ENCODE measurements at places on chromosomes 3 and 15. TPM values are rescaled to one million over a fixed set of nuclear protein-coding genes. Genes with fewer than 3 reads are reported as not detected.

AP3B2 gene
- 0.82 TPM for total RNA-seq

GOLGA8T gene
- not detected for total RNA-seq

HDGFL3 gene
- 27.1 TPM for total RNA-seq

GPR15 gene
- not detected for total RNA-seq

CORO2B gene
- 9.2 TPM for total RNA-seq

NEK10 gene
- total RNA-seq = 1.4 TPM

MRAS gene
- 163 TPM for total RNA-seq

CLDN16 gene
- not detected for total RNA-seq

MGLL gene
- 134 TPM for total RNA-seq

EPHB3 gene
- 0.17 TPM for total RNA-seq

LRRIQ4 gene
- total RNA-seq = 0.22 TPM
